HT-29 (cell line): ENCODE measurements at places on chromosomes 1 and 21. TPM values are rescaled to one million over a fixed set of nuclear protein-coding genes. Genes with fewer than 3 reads are reported as not detected.

NUCKS1 gene
- 41.9 and 42.8 TPM in 2 replicates for total RNA-seq

TRIM46 gene
- total RNA-seq, result not detected in 2 replicates

CFHR2 gene
- total RNA-seq, result not detected in 2 replicates

FMOD gene
- total RNA-seq, result 0.10 TPM in 1 of 2 replicates, not detected in the other

SELENBP1 gene
- total RNA-seq, result 39.2 and 46.7 TPM in 2 replicates

HES3 gene
- total RNA-seq, result not detected in 2 replicates

FGR gene
- not detected in 2 replicates for total RNA-seq

HES4 gene
- 110 and 139 TPM in 2 replicates for total RNA-seq
